ENCODE measurements at places on chromosomes 3 and 15. TPM values are rescaled to one million over a fixed set of nuclear protein-coding genes. Genes with fewer than 3 reads are reported as not detected.

The NTRK3 gene
- total RNA-seq: not detected

The MFGE8 gene
- total RNA-seq: 118 TPM

The MEGF11 gene
- 0.09 TPM for total RNA-seq

The ZNF280D gene
- 42.9 TPM for total RNA-seq

- no peaks in the 10 kb centered on the region for H3K27me3 ChIP-seq
- H3K4me3 ChIP-seq: no peak overlapping the region
- no peaks in the 10 kb centered on the region for H3K36me3 ChIP-seq
- H3K4me1 ChIP-seq: no peaks in the 10 kb centered on the region
Observed at GRCh38 chr15:26126819-26127387, 263.8 kb upstream of the ATP10A start.

The OR5K2 gene
- not detected for total RNA-seq

DNA sequence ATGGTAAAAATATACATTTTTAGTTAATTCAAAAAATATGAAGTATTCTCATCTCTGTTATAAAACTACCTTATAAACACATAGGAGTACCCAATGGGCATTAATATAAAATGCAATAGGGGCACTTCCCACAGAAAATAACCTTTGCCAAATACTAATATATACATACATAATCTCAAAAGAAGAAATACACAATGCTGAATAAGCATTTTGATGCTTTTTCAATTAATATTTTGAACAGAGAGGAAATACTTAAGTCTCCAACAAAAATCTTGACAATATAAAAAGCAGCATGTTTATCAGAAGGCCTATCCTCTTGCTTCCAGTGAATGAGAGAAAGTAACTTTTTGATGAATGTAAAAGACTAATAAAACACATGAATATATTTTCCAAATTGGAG is 110.7 kb downstream of the ROBO1 start:
- H3K27me3 ChIP-seq: no peaks in the 10 kb centered on the region
- peaks cover 9% of the 10 kb centered on the region for H3K4me1 ChIP-seq
- no peak overlapping the region for H3K4me3 ChIP-seq
- DNase-seq: no peak
- no peaks in the 10 kb centered on the region for H3K36me3 ChIP-seq

DNA sequence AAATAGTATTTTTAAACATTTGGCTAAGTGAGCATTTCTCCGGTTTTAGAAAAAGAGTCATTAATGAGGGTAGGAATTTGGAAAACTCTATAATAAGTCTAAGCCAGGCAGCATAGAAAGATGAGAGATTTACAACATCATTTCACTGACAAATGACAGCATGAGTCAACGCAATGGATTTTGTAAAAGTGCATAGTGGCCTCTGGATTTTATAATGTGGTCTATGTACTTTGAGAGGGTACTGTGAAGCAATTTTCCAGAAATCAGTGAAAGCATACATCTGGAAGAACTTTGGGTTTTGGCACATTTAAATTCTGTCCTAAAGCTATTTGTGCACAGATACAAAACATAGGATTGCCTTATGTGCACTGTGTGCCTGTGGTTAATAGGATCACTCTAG is 130.8 kb upstream of the CCNL1 start:
- H3K27me3 ChIP-seq: no peaks in the 10 kb centered on the region
- DNase-seq: peak; percentile 78
- H3K27ac ChIP-seq: peak overlapping the region; percentile 67
- peaks cover 44% of the 10 kb centered on the region for H3K4me1 ChIP-seq
- H3K4me3 ChIP-seq: no peak overlapping the region

- no peaks in the 10 kb centered on the region for H3K27me3 ChIP-seq
- H3K27ac ChIP-seq: no peak overlapping the region
Observed at GRCh38 chr3:71180524-71180923, 403.0 kb downstream of the FOXP1 start.

GRCh38 chr3:27089068-27089467 is 280.1 kb downstream of the NEK10 start:
- no peaks in the 10 kb centered on the region for H3K27me3 ChIP-seq
- DNase-seq: no peak
- H3K27ac ChIP-seq: no peak overlapping the region
- H3K4me3 ChIP-seq: no peak overlapping the region

- no peak for DNase-seq
- H3K4me1 ChIP-seq: no peaks in the 10 kb centered on the region
- H3K27ac ChIP-seq: no peak overlapping the region
- H3K36me3 ChIP-seq: no peaks in the 10 kb centered on the region
- H3K27me3 ChIP-seq: no peaks in the 10 kb centered on the region
- H3K4me3 ChIP-seq: no peak overlapping the region
Observed at GRCh38 chr3:62316525-62316924, 56.8 kb downstream of the FEZF2 start.

DNA sequence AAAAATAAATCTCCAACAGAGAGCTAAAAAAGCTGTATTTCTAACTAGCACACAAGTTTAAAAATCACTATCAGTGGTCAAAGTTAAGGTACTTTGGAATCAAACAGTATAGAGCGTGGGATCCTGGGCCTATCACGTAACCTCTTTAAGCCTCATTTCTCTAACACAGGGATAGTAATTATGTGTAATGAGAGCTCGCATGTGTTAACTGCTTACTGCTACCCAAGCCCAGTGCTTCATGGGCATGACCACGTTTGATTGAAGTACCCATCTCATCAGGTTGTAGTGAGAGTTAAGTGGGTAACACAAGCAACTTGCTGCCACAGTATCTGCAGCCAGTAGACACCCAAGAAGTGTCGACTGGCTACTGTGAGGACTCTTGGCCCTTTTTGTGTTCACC is 28.2 kb upstream of the NOX5 start:
- no peaks in the 10 kb centered on the region for H3K27me3 ChIP-seq
- H3K4me1 ChIP-seq: no peaks in the 10 kb centered on the region
- no peak overlapping the region for H3K27ac ChIP-seq
- H3K4me3 ChIP-seq: no peak overlapping the region
- DNase-seq: no peak

The TM6SF1 gene
- total RNA-seq: 1.8 TPM

DNA sequence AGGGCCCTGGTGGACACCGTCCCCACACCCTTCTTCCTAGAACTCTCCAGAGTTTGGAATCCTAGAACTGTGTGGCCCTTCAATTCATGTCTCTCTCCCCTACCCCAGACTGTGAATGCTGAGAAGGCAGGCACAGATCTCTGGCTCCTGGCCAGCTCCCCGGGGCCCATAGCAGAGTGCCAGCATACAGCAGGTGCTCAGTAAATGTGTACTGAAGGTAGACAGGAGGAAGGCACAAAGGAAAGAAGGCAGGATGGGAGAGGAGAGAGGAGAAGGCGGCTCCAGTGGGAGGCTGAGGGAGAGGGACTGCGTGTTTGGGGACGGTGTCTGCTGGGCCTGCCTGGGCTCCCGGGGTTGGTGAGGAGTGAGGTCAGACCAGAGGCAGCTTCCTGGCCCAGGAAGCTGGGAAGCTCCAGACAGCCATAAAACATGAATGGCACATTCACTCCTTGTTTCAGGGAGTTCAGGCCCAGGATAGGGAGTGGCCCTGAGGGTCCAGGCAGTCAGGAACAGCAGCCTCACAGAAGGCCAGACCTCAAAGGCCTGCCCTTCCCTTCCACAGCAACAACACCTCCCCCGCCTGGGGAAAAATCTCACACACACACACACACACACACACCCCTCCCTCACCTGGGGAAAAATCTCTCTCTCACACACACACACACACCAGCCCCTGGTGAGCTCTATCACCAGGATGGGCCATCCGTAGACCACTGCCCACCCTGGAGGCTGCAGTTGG is 137.1 kb upstream of the PRR20G start:
- H3K4me3 ChIP-seq: no peak overlapping the region
- H3K27ac ChIP-seq: no peak overlapping the region
- DNase-seq: no peak
- no peaks in the 10 kb centered on the region for H3K36me3 ChIP-seq
- H3K27me3 ChIP-seq: peaks cover 71% of the 10 kb centered on the region

The MAPKBP1 gene
- total RNA-seq: 30.7 TPM

DNA sequence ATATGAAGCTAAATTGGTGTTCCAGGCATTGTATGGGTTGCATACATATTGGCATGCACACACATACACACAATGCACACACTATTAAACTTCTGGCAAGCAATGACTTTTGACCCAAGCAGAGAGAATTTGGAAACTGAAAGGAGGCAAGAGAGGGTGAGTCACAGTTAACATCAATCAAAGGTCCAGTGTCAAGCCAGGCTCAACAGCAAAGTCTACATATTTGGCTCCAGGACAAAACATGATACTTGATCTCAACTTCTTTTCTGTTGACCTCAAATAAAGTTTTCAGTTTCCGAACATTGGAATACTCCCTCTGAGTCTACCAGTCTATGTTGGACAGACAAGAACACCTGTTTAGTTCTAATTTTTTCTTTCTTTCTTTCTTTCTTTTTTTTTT is 28.3 kb downstream of the IL12A start:
- no peaks in the 10 kb centered on the region for H3K4me1 ChIP-seq
- H3K4me3 ChIP-seq: no peak overlapping the region
- no peak for DNase-seq
- no peaks in the 10 kb centered on the region for H3K27me3 ChIP-seq
- H3K36me3 ChIP-seq: no peaks in the 10 kb centered on the region

DNA sequence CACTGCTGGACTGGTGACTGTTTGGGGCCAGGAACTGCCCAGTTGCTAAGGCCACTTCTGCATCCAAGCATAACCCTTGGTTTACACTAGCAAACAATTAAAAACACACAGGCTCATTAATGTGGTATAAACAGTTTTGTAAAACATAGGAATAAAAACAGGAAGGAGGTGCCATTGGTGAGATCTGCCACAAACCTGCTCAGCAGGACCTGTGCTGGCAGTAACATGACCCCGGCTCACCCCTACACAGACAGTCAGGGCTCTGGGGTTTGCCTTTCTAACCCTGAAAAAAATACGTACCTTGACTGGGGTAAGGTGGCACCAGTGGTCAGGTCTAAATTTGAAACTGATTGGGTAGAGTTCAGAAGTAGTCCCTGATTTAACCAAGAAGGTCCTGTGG is 76.2 kb downstream of the ATP1B3 start:
- no peak overlapping the region for H3K4me3 ChIP-seq
- H3K27me3 ChIP-seq: no peaks in the 10 kb centered on the region
- peaks cover 3% of the 10 kb centered on the region for H3K4me1 ChIP-seq
- H3K27ac ChIP-seq: no peak overlapping the region
- DNase-seq: no peak

The TMF1 gene
- total RNA-seq: 14.2 TPM

DNA sequence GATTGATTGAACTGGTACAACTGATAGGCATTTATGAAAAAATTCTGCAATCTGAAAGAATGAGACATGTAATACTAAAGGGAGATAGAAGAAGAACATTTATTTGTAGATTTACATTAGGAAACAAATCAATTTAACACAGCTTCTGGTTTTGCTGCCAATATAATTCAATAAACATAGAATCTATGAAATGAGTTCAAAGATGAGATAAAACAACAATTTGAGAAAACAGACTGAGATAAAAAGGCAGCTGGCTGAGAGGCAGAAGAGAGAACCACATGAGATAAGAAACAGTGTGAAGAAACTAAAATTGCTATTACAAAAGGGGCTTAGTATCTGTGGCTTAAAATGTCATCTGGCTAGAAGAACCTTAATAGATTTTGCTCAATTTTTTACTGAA is 176.6 kb downstream of the PYDC2 start:
- H3K4me3 ChIP-seq: no peak overlapping the region
- H3K27ac ChIP-seq: no peak overlapping the region
- no peaks in the 10 kb centered on the region for H3K36me3 ChIP-seq
- H3K27me3 ChIP-seq: no peaks in the 10 kb centered on the region
- H3K4me1 ChIP-seq: no peaks in the 10 kb centered on the region

- H3K4me3 ChIP-seq: no peak overlapping the region
- no peaks in the 10 kb centered on the region for H3K27me3 ChIP-seq
- H3K36me3 ChIP-seq: no peaks in the 10 kb centered on the region
- no peak overlapping the region for H3K27ac ChIP-seq
- DNase-seq: no peak
Observed at GRCh38 chr3:10775828-10776227, 40.2 kb upstream of the SLC6A11 start.

The TMEM89 gene
- total RNA-seq: 0.50 TPM
